SJSA1 (cell line): ENCODE measurements at places on chromosomes 3 and 15.
A peak's percentile ranks its signal among the peaks of the same experiment; 100 is the strongest.

GRCh38 chr3:61157414-61157813 lies 93.8 kb downstream of the FHIT start:
- DNase-seq = no peak

DNA sequence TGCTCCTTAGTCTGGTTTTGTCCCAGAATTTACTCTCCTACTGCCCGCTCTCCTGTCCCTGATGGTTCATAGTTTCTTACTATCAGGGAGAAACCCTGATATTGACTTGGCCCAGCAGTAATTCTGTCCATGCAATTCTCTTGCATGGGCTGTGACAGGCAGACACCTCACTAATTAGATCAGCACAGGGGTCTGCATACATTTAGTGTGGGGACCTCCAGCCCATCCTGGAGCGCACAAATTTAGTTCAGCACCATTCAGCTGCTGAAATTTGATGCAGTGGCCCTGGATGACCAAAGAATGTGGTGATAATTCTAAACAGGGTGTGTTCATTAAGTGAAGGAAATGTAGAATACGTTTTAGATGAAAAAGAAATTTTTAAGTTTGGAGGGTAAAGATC lies 555.5 kb upstream of the TBL1XR1 start:
- no peak for DNase-seq

GRCh38 chr3:54341811-54342210 lies 219.5 kb downstream of the CACNA2D3 start:
- DNase-seq = no peak

- no peak for DNase-seq
Observed at GRCh38 chr3:132781922-132782321, 59.7 kb upstream of the NPHP3 start.

DNA sequence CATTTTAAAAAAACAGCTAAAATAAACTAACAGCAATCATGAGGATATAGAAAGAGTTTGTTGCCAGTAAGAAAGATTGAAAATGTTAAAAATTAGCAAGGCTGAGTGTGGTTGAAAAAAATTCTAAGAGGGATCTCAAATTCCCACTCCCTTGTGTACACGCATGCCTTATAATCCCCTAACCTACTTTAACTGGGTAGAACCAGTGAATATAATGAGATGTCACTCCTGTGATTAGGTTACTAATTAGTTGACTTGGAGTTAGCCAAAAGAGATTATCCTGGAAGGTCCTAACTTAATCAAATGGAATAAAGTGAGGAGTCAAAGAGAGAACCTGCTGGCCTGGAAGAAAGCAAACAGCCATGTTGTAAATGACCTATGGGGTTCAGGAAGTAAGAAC lies 286.0 kb upstream of the TGFBR2 start:
- DNase-seq = no peak

DNA sequence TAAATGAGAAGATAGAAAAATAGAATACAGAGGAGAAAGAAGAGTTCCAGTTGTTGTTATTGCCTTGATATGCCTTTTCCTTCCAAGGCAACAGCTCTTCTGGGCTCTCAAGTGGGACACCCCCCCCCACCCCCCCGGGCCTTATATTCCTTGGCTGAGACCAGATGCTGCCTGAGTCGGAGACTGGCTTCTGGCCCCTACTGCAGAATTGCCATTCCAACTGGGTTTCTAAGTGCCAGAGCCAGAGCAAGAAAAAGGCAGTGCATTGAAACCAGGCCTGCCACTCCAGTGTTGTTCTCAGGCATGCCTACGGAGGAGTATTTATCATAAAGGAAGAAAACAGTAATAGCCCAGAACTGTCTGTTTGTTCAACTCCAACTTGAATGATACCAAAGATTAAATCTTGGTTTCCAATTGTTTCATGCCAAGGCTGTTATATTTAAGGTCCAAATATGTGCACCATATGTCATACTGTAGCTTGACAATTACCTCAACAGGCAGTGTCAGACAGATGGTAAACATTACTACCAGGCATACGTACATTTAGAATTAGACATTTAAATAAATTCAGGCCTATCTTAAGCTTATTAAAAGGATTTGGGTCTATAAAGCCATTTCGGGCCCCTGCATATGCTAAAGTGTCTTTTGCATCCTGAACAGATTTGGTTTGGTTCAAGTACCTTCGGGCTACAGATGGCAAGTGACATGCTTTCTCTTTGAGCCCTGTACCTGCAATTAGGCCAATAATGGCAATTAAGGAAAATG lies 209.9 kb upstream of the SEMA6D start:
- no peak for DNase-seq

- DNase-seq = no peak
Observed at GRCh38 chr3:127589600-127590281, 792 bp downstream of the TPRA1 start.

DNA sequence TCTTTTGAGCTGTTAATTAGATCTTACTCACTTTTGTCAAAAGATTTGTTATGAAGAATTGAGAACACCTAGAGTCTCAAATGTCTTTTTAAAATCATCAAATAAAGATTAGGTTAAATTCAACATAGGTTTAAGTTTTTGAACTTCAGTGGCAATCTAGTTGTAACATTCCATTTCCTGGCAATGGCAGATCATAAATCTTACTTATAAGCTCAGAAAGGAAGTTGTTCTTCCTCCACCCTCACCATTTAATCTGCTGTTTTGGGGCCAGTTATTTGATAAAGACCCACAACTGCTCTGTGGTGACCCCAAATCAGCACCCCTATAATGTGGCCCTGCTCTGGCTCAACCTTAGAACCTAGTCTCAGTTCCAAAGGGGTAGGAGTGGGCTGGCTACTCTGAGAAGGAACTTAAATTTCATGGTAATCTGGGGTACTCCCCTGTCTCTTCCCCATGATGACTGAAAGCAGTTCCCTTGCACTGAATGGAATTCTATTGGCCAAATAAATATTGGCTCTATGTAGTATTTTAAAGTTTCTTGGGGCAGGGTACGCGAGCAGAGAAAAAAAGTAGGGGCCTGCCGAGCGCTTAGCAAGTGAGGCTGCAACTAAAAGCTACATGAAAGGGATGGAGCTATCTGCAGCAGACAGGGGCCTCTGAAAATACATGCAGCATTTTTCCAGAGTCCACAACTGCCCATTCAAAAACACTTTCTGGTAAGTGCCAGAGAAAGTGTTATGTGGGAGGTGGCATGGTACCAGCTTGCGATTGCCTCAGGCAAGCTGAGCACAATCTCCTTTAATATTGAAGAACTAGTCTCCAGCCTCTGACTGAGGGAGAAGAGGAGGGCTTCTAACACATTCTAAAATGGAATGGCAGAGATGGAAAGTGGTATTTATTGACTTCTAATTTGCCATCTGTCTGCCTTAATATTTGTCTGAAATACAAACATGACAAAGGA lies 103.6 kb upstream of the RASGRP1 start:
- DNase-seq = no peak

DNA sequence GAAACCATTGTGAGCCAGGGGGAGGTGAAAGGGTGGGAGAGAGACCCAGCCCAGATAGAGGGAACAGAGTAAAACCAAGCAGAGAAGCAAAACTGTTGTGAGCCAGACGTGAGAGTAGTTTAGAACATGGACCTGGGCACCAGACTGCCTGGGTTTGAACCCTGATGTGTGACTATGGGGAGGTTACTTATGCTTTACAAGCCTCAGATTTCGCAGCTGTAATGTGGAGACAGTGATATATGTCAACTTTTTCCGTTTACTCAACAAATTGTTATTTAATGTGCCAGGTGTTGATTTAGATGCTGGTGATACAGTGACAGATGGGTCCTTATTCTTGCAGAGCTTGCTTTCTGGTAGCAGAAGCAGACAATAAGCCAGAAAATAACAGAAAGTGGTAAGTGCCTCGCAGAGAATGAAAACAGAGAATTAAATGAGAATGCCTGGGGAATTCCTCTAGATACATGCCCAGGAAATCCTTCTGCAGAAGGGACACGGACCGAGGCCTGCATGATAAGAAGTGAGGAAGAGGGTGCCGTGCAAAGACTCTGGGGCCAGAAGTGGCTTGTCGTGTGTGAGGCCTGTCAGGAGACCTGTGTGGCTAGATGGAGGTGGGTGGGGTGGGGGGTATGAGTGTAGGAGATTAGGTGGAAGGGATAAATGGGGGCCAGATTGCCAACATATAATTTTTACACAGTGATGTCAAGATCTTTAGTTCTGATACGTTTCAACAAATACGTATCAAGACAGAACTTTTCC lies 15.0 kb downstream of the KAT2B start:
- no peak for DNase-seq

- DNase-seq = no peak
Observed at GRCh38 chr3:170387950-170388349, 30.4 kb downstream of the SKIL start.

DNA sequence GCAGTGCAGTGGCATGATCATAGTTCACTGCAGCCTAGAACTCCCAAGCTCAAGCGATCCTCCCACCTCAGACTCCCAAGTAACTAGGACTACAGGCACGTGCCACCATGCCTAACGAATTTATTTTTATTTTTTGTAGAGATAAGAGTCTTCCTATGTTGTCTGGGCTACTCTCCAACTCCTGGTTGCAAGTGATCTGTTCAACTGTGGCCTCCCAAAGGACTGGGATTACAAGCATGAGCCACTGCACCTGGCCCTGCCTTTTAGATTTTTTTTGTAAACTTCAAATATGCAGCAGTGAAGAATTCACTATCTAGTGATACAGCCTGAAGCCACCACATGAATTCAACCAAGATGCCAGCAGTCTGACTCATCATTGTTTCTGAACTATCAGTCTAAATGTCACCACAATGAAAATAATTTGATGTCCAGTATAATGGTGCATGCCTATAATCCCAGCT lies 32.7 kb downstream of the UBXN7 start:
- peak; percentile 58 for DNase-seq

DNA sequence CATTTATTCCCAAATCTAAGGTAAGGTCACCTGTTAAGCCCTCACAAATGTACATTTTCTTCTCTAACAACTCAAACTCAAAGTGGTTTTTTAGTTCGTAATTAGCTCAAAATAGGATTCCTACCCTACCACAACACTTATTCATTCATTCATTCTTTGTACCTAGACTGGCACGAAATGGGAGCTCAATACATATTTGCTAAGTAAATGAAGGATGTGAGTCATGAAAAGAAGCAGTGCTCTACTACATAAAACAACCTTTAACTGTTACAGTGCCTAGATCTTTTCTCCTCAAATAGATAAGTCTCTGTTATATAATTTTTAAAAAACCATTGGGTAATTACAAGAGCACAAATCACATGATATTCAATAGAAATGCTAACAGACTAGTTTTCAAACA lies 13.1 kb downstream of the RSL24D1 start:
- DNase-seq = no peak

- no peak for DNase-seq
Observed at GRCh38 chr15:78024519-78024870, 53.0 kb downstream of the TBC1D2B start.

DNA sequence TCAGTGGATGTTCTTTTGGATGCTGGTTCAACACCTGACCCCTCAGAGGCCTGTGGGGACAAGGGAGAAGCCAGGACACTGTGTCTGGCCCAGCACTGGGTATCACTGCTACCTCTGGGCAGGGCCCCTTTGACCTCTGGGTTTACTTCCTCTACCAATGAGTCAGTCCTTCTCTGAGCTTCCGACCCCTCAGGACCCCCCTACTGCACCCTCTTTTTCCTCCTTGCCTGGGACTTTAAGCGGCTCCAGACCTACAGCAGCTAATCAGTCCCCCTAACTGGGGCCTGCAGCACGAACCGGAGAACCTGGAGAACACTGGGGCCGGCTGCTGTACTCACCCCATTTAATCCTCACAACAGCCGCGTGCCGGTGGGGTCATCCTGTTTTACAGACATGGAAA lies 3.8 kb downstream of the CHST14 start:
- DNase-seq = no peak

GRCh38 chr3:58555203-58555602 lies 18.2 kb upstream of the ACOX2 start:
- no peak for DNase-seq

- DNase-seq = no peak
Observed at GRCh38 chr3:12840591-12841148, 695 bp downstream of the RPL32 start.

GRCh38 chr3:70742081-70742480 lies 429.6 kb upstream of the MDFIC2 start:
- no peak for DNase-seq

DNA sequence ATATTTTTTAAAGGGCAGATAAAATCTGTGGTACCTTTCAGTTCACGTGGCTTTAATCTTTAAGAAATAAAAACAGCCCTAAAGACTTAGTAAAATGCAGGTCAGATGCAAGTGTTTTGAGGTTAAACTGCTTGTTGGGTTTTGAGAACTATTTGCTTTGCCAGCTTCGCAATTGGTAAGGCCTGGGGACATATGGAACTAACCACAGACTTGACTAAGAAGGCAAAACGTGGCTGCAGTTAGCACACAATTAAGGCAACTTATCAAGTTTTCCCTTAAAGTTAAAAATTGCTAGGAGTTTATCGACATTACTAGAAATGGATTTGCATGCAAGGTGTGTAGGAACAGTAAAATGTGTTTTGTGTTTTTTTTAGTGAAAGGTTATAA lies 206.9 kb downstream of the ZNF385D start:
- DNase-seq = no peak

DNA sequence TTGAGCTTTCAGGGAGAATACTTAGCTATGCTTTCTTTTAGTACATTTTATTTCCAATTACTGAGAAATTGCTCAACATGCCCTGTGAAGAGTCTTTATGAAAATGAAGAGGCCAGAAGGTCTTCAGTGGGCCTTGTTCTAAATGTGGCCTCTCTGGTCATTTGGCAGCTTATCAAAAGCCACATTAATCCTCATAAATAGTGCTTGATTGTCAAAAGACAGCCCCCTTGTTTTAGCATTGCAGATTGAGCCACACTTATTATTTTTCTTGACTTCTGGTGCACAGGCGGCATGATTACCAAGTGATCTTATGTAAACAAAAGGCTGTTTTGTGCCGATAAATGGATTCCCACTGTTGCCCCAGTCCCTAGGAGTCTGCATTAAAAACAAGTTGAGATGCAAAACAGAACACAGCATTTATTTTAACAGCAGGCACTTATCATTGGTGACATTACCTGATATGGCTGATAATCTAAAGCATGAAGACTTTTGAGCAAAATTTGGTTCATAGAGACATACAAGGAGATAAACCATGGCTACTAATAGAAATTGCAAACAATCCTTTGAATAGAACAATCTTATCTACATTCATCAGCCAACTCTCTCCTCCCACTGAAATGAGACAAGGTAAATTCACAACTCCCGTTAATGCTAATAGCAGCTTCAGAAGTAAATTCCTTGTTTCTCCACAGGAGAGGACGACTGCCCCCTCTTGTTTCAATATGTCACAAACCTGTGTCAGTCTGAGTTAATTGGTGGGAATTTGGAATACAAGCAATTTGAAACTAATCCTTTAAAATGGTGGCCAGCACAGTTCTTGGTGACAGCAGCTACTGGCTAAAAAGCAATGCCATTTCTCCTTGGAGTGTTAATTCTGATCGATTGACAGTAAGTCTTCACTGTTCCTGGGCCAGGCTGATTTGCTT lies 194.3 kb downstream of the NSUN3 start:
- DNase-seq = no peak

GRCh38 chr15:39084674-39085530 lies 496.0 kb upstream of the THBS1 start:
- peak; percentile 43 for DNase-seq

DNA sequence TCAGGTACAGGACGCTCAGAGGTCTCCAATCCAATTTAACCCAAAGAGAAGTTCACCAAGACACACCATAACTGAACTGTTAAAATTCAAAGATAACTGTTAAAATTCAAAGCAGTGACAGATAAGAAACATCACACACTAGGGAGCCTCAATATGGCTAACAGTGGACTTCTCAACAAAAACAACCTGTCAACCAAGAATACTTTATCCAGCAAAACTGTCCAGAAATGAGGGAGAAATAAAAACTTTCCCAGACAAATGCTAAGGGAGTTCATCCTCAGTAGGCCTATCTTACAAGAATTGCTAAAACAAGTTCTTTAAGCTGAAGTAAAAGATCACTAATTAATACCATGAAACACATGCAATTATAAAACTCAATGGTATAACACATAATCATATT lies 36.3 kb upstream of the MYLK start:
- no peak for DNase-seq
